ENCODE measurements at places on chromosomes 7 and 10.

DNA sequence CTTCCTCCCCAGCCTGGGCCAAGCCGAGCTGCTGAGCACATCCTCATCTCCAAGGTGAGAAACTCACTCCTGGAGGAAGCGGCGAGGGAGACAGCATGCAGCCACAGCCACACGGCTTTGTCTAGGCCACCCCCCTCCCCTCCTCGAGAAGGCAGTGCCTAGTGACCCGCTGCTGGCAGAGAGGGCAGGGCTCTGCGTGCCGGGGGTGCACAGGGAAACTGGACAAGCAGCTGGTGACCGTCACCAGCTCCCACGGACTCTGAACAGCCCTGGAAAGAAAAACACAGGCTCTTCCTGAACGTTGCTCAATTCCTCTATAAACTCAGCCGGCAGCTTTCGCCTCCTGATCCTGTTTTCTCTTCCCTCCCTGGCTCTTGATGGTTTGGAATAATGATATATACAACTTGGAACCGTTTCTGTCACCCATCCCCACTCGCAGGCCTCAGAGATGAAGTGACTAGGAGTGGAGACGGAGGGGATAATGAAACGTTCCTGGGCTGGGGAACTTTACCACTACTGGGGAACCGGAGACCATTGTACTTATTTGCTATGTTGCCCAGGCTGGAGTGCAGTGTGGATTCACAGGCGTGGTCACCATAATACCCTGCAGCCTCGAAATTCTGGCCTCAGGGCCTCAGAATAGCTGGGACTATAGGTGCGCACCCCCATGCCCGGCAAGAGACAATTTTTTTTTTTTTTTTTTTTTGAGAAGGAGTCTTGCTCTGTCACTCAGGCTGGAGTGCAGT, 19.3 kb downstream of the PAPOLB start:
- DNase-seq = no peak

DNA sequence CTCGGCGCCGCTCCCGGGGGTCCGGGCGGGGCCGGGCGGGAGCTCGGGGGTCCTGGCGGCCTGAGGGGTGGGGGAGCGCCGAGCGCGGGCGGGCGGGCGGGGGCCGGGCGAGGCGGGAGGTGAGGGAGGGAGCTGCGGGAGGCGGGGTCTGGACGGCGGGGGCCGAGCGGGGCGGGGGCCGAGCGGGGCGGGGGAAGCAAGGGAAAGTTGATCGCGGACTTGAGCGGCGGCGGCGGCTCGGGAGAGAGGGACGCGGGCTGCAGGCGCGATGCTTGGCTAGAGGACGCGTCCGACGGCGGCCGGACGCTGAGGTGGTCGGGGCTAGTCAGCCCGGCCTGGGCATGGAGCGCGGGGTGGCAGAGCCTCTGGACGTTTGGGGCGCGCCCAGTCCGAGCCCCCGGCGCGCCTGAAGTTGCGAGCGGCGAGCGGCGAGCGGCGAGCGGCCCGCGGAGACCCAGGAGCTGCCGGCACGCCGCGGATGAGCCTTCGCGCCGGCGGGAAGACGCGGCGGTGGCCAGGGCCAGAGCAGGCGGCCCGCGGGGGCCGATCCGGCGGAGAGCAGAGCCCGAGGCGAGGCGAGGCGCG, at the start of gene CDH23:
Gene CDH23 (plus strand): TSS at position 210 of the 585 bp plus-strand sequence. CDS start 42,912 bp downstream, outside the sequence.
- no peak for DNase-seq

GRCh38 chr10:59433720-59434428, 71.5 kb upstream of the FAM13C start:
- no peak for DNase-seq

DNA sequence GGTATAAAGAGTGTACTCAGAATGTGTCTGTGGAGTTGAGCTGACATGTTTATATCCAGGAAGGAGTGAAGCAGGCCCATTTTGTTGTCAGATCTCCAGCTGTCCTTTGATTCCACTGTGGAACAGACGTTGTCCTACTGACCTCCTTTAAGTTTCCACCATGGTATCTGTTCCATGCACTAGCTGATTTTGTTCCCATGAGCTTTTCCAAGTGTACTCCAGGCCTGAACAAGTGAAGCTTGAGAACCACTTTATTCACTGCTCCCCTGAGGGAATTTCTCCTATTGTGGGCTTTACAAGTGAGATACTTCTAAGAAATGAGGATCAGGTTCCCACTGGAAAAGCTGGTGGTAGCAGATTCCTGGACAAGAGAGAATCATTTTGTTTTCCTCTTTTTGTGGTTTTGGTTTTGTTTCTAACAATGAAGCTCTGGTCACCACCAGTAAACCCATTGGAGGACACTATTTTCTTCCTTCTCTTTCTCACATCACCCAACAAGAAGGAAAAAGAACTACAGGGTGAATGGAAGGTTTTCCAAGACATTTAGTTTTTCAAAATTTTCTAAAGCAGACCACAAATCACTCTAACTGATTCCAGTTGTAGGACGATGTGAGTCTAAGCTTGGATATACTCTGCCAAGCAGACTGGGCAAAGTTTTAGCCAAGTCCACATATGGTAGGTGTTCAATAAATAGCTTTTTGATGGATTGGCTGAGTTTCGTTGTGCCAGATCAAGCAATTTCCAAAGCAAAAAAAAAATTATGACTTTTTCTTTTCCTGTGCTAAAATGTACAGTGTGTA, 144.2 kb downstream of the JCAD start:
- no peak for DNase-seq

GRCh38 chr7:138625084-138625848, 75.9 kb downstream of the SVOPL start:
- no peak for DNase-seq

DNA sequence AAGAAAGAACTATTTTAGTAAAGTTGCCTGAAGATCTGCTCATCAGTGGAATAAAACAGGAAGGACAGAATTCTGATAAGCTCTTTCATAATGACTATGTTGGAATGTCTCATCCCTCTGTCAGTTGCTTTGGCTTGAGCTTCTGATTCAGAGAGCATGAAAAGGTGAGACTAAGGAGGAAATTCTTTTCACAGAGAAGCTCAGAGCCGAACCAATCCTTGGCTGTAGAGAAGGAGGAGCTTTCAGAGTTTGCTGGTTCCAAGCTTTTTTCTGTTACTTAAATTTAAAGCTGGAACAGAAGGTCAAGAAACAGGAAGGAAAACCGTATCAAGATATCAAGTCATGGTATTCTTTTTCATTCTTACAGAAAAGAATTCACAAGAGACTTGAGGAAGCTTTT, 24.0 kb downstream of the GSTO2 start:
- DNase-seq = no peak

- no peak for DNase-seq
Measured at GRCh38 chr7:28104041-28104541, 76.5 kb downstream of the JAZF1 start.
